Activated CD4-positive, alpha-beta T cell treated with anti-CD3 and anti-CD28 coated beads for 36 hours (primary cell): ENCODE measurements at places on chromosomes 11 and 22.

GRCh38 chr11:41306431-41306830 is 153.0 kb downstream of the LRRC4C start:
- no peak for DNase-seq
- no peak overlapping the region for H3K4me3 ChIP-seq
- no peaks in the 10 kb centered on the region for H3K4me1 ChIP-seq
- no peak overlapping the region for H3K27ac ChIP-seq
- no peaks in the 10 kb centered on the region for H3K36me3 ChIP-seq

DNA sequence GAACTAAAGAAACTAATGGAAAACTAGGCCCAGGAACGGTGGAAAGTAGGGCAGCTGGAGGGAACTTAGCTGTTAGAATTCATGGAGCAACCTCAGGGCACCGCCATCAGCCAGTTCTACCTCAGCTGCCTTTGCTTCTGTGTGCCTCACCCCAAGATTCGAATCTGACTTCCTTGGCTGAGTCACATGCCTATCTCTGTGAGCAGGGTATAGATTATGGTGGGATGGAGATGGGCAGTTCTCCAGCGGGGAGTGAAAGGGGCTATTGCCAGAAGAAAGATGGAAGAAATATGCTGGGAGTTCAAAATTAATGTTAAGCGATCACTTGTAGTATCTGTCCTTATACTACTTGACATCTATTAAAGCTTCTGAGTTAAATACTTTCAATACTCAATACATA is 18.9 kb upstream of the VWA5A start:
- no peak for DNase-seq
- H3K4me1 ChIP-seq = no peaks in the 10 kb centered on the region
- no peak overlapping the region for H3K4me3 ChIP-seq

DNA sequence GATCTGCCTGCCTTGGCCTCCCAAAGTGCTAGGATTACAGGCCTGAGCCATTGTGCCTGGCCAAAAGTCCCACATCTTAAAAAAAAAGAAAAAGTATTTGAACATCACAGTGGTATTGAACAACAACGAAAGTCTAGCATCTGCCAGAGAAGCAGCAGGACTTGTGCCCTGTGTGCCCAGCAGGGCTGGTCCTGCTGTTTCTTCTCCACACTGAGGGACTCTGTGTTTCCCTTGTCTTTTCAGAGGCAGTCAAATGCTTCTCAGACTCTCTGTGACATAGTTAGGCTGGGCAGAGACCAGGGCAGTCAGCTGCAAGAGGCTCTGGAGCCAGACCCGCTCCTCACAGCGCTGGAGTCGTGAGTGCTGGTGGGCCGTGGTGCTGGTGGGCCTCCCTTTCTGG is 56.2 kb downstream of the SBF1 start:
- H3K36me3 ChIP-seq = peaks cover 30% of the 10 kb centered on the region
- H3K27me3 ChIP-seq = no peaks in the 10 kb centered on the region
- H3K4me1 ChIP-seq = no peaks in the 10 kb centered on the region
- DNase-seq = no peak

DNA sequence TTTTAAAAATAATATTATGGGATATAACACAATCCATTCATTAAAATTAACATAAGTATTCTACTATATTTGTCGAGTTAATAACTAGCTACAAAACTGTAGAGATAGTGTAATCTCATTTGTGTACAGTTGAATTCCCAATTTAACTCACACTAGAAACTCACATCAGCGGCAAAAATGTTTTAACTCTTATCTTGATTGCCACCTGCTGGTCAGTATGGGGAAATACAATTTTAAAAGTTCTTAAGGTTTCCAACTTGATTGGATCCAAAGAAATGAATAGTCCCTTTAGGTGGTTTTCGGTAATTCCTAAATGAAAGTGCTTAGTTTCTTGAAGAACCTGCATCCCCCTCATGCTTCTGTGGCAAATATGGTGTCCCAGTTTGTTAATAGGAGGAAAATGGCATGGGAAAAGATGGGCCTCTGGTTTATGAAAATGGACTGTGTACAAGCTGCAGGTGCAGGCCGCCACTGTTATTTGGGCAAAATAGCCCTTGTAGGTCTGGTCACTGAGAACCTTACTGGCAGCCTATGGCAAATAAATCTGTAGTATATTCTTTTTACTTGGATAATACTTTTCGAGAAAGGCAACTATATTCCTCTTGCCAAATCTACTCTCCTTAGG is 33.7 kb upstream of the SLC17A6 start:
- H3K36me3 ChIP-seq = no peaks in the 10 kb centered on the region
- H3K27ac ChIP-seq = no peak overlapping the region
- no peak for DNase-seq

GRCh38 chr22:36795633-36796032 is 19.7 kb upstream of the IFT27 start:
- H3K27me3 ChIP-seq = peaks cover 2% of the 10 kb centered on the region
- H3K4me1 ChIP-seq = peaks cover 5% of the 10 kb centered on the region
- DNase-seq = no peak
- H3K27ac ChIP-seq = no peak overlapping the region

GRCh38 chr11:82732734-82733443 is 775 bp downstream of the FAM181B start:
- no peaks in the 10 kb centered on the region for H3K36me3 ChIP-seq
- peaks cover 48% of the 10 kb centered on the region for H3K27me3 ChIP-seq
- H3K4me1 ChIP-seq = peaks cover 10% of the 10 kb centered on the region
- DNase-seq = peak; percentile 28

- DNase-seq = no peak
- peaks cover 7% of the 10 kb centered on the region for H3K36me3 ChIP-seq
- no peak overlapping the region for H3K4me3 ChIP-seq
- peaks cover 38% of the 10 kb centered on the region for H3K4me1 ChIP-seq
- H3K27me3 ChIP-seq = no peaks in the 10 kb centered on the region
Measured at GRCh38 chr11:122772945-122773344, 65.4 kb upstream of the CRTAM start.

GRCh38 chr22:50199829-50200460 is 866 bp upstream of the SELENOO start:
- peaks cover 26% of the 10 kb centered on the region for H3K36me3 ChIP-seq
- peak overlapping the region; percentile 66 for H3K4me3 ChIP-seq
- H3K27ac ChIP-seq = no peak overlapping the region
- H3K27me3 ChIP-seq = no peaks in the 10 kb centered on the region
- peaks cover 22% of the 10 kb centered on the region for H3K4me1 ChIP-seq

DNA sequence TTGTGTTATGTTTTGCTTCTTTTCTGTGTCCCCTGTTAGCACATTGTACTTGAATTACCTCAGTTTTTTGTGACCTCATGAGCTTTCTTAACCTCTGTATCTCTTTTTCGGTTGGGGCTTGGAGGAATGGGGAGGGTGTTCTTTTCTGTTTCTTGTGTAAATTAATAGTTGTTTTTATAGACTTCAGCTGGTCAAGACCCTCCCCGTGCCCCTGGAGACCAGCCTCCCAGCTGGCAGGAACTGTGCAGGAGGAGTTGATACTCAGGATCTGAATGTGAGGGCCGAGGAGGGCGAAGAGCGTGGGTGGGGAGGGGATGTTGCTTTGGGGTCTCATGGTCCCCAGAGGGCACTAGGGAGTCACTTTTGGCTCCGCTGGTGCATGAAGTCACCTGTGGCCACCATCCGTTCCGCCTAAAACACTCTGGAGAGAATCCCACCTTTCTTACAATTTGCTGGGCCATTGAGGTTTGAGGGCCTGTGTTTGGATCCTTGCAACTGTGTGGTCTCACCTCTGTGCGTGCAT is 44.3 kb upstream of the NNMT start:
- no peaks in the 10 kb centered on the region for H3K27me3 ChIP-seq
- DNase-seq = no peak

- H3K36me3 ChIP-seq = peaks cover 3% of the 10 kb centered on the region
- peak; percentile 21 for DNase-seq
- H3K4me1 ChIP-seq = peaks cover 58% of the 10 kb centered on the region
- no peak overlapping the region for H3K4me3 ChIP-seq
Measured at GRCh38 chr22:43007519-43008102, 7.3 kb downstream of the PACSIN2 start.

DNA sequence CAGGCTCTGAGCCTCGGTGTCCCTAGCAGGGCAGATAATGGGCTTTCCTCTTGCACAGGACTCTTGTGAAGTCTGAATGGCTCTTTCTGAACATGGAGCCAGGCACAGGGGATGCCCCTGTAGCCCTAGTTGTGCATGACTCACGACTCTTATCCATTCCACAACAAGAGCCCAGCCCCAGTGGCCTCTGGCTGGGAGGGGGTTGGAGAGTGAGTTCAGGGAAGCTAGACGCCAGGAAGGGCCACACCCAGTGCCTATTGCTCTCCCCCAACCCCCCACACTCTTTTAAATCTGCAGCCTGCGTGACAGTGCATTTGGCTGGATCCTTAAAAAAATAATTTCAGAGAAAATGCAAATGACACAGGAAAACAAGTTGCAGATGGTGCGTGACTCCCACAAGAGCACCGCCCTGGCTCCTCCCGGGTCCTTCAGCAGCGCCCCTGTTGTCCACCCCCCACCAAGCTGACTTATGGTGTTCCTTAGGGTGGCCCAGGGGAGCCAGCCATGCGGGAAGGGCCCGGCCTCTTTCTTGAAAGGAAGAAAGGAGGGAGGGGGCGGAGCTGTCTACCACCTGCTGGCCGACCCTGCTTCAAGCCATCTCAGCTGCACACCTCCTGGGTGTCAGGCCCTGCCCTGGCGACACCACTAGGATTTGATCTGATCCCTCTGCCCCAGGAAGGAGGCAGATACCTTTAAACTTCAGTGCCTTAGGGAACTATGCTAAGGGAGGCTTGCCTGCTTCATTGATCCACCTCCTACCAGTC is 74.7 kb downstream of the MN1 start:
- no peaks in the 10 kb centered on the region for H3K36me3 ChIP-seq
- H3K4me1 ChIP-seq = no peaks in the 10 kb centered on the region
- no peak overlapping the region for H3K27ac ChIP-seq
- no peak overlapping the region for H3K4me3 ChIP-seq
- peaks cover 6% of the 10 kb centered on the region for H3K27me3 ChIP-seq
- DNase-seq = no peak

DNA sequence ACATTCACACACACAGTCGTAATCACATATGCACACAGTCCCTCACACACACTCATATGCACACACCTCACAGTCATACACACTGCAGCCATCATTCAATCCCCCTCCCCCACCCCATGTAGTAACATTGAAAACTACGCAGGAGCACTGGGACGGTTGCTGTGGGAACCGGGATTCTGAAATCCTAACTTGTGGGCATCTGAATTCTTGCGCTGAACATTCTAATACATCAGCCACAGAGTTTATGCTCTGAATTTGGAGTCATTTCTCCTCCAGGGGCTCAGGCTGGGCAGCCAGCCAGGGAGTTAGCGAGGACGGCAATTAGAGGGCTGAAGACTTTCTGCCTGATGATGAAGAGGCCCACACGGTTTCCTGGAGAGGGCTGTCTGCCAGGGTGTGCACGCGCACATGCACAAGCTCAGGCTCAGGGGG is 32.7 kb downstream of the CD6 start:
- H3K4me1 ChIP-seq = peaks cover 90% of the 10 kb centered on the region
- DNase-seq = peak; percentile 78
- peak overlapping the region; percentile 74 for H3K4me3 ChIP-seq
- peaks cover 85% of the 10 kb centered on the region for H3K36me3 ChIP-seq
- no peaks in the 10 kb centered on the region for H3K27me3 ChIP-seq

DNA sequence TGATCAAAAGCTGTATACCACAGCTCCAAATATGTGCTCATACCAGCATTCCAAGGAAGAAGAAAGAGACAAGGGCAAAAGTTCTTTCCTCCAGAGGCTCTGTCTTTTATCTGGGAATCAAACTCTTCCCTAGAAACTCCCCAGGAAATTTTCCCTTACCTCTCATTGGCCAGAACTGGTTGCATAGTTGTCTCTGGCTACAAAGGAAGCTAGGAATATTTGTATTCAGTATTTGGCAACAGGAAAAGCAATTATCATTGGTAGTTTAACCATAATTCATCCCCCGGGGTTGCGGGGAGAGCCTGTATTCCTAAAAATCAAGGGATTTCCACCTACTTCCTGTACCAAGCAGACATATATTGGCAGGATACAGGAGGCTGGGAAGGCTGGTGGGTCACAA is 10.5 kb upstream of the ZFTA start:
- H3K4me1 ChIP-seq = no peaks in the 10 kb centered on the region
- peaks cover 2% of the 10 kb centered on the region for H3K27me3 ChIP-seq
- no peaks in the 10 kb centered on the region for H3K36me3 ChIP-seq
- no peak overlapping the region for H3K4me3 ChIP-seq
- no peak overlapping the region for H3K27ac ChIP-seq

GRCh38 chr11:120186774-120187591 is 23.8 kb upstream of the OAF start:
- peaks cover 10% of the 10 kb centered on the region for H3K4me1 ChIP-seq
- peak overlapping the region; percentile 4 for H3K27ac ChIP-seq
- DNase-seq = peak; percentile 48
- H3K27me3 ChIP-seq = peaks cover 7% of the 10 kb centered on the region

GRCh38 chr11:68092411-68092810 is 28.8 kb downstream of the CHKA start:
- DNase-seq = no peak
- H3K27me3 ChIP-seq = no peaks in the 10 kb centered on the region
- peaks cover 1% of the 10 kb centered on the region for H3K36me3 ChIP-seq
- no peak overlapping the region for H3K4me3 ChIP-seq
- H3K4me1 ChIP-seq = peaks cover 2% of the 10 kb centered on the region
- H3K27ac ChIP-seq = no peak overlapping the region

- H3K4me3 ChIP-seq = no peak within 1 kb of the TSS
- H3K36me3 ChIP-seq = no peaks in the 10 kb centered on the region
- peaks cover 4% of the 10 kb centered on the region for H3K4me1 ChIP-seq
- no peak for DNase-seq
Measured at GRCh38 chr11:70078095-70078780, at the start of gene ANO1. ANO1 (plus strand) TSS chr11:70078317; CDS start chr11:70078607, 290 bp downstream.

- H3K27ac ChIP-seq = peak overlapping the region; percentile 77
- H3K36me3 ChIP-seq = peaks cover 24% of the 10 kb centered on the region
- H3K4me3 ChIP-seq = peak overlapping the region; percentile 48
- peak; percentile 57 for DNase-seq
- peaks cover 33% of the 10 kb centered on the region for H3K4me1 ChIP-seq
Measured at GRCh38 chr11:126317756-126318573, 14.1 kb downstream of the DCPS start.
